ENCODE measurements at places on chromosomes 12 and 14. TPM values are rescaled to one million over a fixed set of nuclear protein-coding genes. Genes with fewer than 3 reads are reported as not detected.

DNA sequence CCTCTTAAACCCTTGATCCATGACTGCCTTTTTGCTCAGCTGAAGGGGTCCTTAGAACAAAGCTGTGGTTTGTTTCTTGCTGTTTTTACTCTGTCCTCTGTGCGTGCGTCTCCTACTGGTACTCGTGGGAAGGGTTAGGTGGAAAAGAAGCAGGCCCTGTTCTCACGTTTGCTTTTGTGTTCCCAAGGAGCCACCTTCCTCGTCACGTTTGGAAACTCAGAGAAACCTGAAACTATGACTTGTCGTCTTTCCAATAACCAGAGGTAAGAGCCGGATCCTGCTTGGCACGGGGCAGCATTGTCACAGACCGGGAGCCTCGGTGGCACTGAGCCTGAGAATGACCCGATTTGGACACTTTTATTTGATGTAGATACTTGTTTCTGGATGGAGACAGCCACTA lies 13.1 kb downstream of the ZFYVE21 start:
- DNase-seq, result no peak

GRCh38 chr12:107480836-107481608 lies 204.6 kb upstream of the PWP1 start:
- DNase-seq, result no peak

NTN4 gene
- polyA plus RNA-seq, result not detected

- no peak for DNase-seq
These were observed 113.2 kb upstream of the AEBP2 start for GRCh38 chr12:19326102-19326501.

DNA sequence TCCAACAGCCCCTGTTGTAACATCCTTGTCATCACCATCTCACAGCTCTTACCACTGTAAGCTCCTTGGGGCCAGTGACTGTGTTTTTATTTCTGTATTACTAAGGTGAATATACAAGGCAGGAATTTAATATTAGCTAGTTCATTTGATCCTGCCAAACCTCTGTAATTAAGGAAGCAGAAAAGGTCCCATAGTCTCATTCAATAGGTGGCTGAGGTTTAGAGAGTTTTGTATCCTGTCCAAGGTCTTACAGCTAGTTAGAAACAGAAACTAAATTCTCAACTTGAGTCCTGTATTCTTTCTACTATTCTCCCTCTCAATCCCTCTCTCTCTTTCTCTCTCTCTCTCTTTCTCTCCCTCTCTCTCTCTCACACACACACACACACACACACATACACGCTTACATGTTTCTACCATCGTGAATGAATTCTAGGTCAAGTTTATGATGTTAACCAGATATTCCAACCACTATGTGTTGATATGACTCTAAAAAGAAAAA lies 543 bp upstream of the GLIPR1 start:
- DNase-seq, result peak; percentile 53

GRCh38 chr12:63961543-63961942 lies 117.0 kb downstream of the SRGAP1 start:
- no peak for DNase-seq

GRCh38 chr14:96181186-96182056 lies 23.2 kb upstream of the BDKRB2 start:
- no peak for DNase-seq

- no peak for DNase-seq
These were observed 479.1 kb downstream of the MED13L start for GRCh38 chr12:115798309-115798917.

C12orf60 gene
- 0.25 TPM for polyA plus RNA-seq

RASAL1 gene
- 0.10 TPM for polyA plus RNA-seq

RIPK3 gene
- polyA plus RNA-seq, result 65.5 TPM

DNA sequence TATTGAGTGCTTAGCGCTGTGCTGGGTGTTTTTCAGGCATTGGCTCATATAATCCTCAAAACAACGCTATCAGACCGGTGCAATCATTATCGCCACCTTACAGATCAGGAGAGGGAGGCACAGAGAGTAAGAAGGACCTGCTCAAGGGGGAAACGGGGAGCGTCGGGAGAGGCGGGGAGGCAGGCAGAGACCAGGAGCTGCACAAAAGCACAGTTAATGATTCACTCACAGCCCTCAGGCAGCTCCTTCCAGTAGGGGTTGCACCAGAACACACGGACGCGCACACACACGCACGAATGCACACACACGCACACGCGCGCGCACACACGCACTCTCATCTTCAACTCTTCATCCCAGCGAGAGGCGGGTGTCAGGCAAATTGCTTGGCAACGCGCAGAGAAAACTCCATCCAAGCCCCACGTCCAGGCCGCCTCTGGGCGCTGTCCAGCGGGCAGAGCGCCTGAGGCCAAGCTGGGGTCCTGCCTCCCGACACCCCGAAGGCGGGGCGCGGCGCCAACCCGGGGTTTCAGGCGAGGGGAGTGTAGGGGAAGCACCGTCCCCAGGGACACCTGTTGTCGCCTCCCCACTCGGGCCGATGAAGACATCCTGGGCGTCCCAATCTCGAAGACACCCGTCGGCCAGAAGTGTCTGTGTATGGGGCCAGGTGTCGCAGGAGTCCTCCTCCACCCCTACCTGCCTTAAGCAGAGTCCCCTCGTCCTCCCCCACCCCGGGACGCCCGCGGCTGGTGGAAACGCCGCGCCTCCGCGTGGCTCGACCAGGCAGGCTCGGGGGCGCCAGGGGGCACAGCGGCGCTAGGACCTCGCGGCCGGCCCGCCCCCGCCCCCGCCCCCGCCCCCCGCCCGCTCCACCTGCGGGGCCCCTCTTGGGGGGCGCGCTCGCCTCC lies 35.5 kb upstream of the STON2 start:
- peak; percentile 49 for DNase-seq

C14orf180 gene
- not detected for polyA plus RNA-seq

DNA sequence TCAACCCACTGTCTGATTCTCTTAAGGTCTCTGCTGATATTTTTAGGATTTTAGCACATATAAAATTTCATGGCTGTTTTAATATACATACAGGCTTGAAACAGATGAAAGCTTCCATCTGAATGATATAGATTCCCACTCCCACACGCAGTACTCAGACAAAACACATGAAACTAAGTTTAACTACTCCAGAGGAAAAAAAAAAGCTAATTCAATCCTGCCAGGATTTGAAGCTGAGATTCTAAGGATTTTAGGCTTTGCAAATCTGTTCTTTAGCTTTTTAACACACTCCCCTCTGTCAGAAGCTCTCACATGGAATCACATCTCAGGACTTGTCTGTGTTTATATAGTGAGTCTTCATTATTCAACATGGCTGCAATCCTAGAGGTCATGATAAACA lies 217.3 kb downstream of the BCAT1 start:
- no peak for DNase-seq

SLC4A8 gene
- 3.1 TPM for polyA plus RNA-seq

GRCh38 chr12:6360578-6361490 lies 14.5 kb downstream of the SCNN1A start:
- DNase-seq, result no peak

GRCh38 chr12:103249607-103250006 lies 246.2 kb downstream of the C12orf42 start:
- no peak for DNase-seq

CHURC1 gene
- 29.7 TPM for polyA plus RNA-seq

DNA sequence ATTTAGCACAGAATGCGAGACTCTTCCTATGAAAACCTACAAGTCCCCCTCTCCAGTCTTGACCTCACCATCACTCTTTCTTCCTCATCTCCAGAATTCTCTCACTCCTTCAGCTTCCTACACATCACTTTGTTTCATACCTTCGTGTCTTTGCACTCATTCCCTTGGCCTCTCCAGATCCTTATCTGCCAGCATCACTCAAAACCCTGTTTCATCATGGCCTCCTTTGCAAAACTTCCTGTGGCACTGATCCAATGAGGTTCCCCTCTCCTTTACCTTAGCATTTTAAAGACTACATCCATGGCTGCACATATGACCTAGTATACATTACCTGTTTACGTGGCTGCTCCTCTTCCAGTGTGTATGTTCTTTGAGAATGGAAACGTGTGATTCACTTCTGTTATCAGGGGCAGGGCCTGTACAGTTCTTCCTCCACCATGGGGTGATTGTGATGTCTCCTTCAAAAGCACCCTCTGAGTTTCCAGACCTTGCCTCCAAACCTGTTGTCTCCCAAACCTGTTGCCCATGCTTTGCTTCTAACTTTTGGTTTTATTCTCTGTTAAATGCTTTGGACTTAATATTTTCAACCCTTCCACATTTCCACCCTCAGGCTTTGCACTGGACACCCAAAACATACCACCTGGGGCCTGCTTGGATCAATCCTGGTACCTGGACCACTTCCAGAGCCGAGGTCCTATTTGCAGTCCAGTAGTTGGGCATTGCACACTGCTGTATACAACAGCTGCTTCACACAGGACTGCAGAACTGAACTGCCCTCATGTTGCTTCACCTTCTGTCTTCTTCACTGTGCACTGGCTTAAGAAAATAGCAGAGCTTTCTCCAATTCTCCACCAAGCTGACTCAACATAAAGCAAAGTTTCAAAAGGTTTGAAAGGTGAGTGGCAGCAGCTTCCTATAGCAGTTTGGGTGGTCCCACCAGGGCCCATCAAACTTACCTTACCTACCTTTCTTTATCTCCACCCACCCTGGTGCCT lies 131.7 kb downstream of the LLPH start:
- no peak for DNase-seq

B4GALNT1 gene
- 0.12 TPM for polyA plus RNA-seq

DNA sequence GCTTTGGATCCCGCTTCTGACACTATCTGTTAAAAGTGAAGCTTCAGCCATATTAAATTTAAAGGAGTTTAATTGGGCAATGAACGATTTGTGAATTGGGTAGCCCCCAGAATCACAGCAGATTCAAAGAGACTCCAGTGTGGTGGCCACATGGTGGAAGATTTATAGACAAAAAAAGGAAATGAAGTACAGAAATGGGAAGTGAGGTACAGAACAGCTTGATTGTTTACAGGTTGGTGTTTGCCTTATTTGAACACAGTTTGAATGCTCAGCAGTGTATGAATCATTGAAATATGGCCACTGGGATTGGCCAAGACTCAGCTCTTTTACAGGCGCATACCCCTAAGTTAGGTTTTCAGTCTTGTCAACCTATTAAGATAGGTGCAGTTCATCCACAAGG lies 21.9 kb downstream of the CCDC91 start:
- DNase-seq, result no peak

DNA sequence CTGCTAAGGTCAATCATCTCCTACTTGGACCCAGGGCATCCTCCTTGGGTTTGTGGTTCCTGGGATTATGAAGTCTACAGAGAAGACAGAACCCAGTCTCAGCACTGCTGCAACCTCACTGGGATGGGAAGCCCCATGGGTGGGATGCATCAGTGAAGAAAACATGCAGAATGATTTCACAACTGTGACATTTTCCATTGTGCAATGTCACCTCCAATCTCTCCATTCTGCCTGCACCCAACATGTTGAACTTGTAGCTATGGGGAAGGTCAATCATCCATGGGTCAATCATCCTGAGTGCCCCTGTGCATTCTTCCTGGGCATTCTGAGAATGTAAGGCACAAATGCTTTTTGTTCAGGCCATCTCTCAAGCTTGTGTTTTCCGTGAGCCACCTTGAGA lies 1004.4 kb upstream of the TMEM132C start:
- no peak for DNase-seq

PNN gene
- 79.3 TPM for polyA plus RNA-seq

- no peak for DNase-seq
These were observed 141.6 kb downstream of the GPHN start for GRCh38 chr14:66649498-66649897.

DNA sequence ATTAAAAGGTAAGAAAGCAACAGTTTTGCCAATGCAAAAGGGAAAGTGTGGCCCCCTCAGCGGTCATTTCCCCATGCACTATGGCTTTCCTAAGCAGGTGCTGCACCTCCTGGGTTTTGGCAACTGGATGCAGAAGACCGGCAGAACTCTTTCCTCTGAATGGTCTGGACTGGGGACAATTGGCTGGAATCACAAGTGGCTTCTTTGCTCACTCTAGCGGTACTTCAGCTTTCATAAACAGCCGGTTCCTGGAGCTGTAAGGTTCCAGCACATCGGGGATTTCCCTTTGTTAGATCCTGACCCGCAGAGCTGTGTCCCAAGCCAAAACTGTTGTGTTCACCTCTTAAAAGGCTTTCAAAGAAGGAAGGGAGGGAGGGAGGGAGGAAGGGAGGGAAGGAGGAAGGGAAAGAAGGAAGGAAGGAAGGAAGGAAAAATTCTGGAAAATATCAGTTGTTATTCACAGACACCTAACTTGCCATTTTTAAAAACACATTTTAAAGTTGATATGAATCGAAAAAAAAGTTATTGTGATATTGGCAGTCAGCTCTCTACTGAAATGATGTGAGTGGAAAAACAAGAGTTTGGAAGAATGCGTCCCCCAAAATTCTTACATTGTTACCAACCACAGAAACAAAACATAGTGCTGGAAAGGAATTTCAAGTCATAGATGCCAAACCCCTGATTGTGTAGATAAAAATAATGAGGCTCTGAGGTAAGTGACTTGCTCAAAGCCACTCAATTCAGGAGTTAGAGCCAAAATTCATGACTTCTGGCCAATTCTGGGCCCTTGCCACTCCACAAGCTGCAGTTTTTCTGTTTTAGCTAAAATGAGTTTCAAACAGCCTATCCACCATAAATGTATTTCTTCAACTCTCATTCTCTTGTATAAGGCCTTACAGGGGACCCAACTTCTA lies 220.6 kb upstream of the HMGA2 start:
- no peak for DNase-seq

FAM186B gene
- 0.13 TPM for polyA plus RNA-seq

TRIM9 gene
- polyA plus RNA-seq, result 0.24 TPM

- DNase-seq, result no peak
These were observed 56.6 kb downstream of the CALM1 start for GRCh38 chr14:90453401-90453951.

GRCh38 chr12:108611884-108612415 lies 14.1 kb upstream of the TMEM119 start:
- DNase-seq, result peak; percentile 75

DNA sequence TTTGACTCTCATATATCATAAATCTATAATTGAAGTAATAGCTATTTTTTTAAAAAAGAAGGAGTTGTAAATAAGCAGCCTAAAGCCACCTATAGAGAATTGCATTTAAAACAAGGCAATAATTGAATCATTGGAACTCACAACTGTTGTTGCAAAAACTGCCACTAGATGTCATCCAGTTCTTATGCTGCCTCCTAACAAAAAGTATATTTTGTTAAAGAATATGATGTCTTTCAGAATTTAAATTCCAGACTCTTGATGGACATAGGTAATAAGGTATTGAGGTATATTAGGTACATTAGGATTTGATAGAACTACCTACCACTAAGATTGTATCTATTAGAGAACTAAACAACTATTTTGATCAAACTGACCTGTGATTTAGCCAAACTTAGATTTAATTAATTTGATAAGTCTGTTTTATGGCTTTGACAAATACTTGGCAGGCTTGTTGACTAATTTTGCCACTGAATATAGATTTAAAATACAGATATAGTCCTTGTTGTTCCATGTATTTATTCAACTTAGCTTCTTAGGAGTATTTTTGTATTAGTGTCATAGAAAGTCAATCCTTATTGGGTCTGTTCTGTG lies 401.4 kb downstream of the RPL10L start:
- no peak for DNase-seq

Measured in B cell (primary cell).